Cardiac muscle cell (in vitro differentiated cells and primary cell): ENCODE measurements at places on chromosomes 7 and 10. TPM values are rescaled to one million over a fixed set of nuclear protein-coding genes. Genes with fewer than 3 reads are reported as not detected.
A peak's percentile ranks its signal among the peaks of the same experiment; 100 is the strongest.

Gene ZMIZ2
- 30.4 and 47.7 TPM in 2 replicates for total RNA-seq

Gene MMP21
- total RNA-seq = 0.32 TPM in 1 of 2 replicates, not detected in the other

Gene MUC3A
- total RNA-seq = not detected in 2 replicates

Gene SPDYE6
- total RNA-seq = 0.18 TPM in 1 of 2 replicates, not detected in the other

Gene GSTO2
- 1.7 and 2.2 TPM in 2 replicates for total RNA-seq

Gene CALY
- total RNA-seq = 9.8 and 16.3 TPM in 2 replicates

Gene CNPY1
- 0.15 TPM in 1 of 2 replicates, not detected in the other for total RNA-seq

Gene C7orf25
- 8.0 and 10.4 TPM in 2 replicates for total RNA-seq

Gene PRKCQ
- 3.7 and 4.0 TPM in 2 replicates for total RNA-seq

Gene SPDYE5
- total RNA-seq = not detected in 2 replicates

- no peak for DNase-seq
Observed at GRCh38 chr10:112382515-112383235, 8.8 kb downstream of the ACSL5 start.

GRCh38 chr7:11208883-11209465 lies 235.3 kb downstream of the PHF14 start:
- no peak for DNase-seq

DNA sequence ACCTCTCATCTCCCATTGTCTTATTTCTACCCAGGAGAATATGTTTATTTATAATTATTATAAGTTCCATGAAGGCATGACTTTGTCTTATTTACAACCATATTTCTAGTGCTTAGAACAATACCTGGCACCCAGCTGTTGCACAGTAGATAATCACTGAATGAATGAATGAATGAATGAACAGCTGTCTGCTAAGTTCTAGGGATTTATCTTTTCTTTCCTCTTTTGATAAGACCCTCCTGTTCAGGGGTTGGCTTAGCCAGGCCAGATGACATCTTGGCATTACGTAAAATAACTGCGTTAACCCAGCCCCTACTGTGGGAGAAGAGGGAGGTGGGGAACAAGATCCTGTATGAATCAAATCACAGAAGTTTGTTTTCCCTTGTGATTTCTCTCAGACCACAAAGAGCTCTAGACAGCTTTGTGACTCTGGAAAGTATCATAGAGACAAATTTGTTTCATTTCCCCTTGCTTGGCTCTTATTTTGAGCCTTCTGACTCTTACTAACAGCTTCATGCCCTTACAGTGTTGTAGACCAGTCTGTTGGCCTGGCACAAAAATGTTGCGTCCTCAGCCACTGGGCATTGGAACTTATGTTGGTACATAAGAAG lies 8.4 kb downstream of the ZNF862 start:
- DNase-seq = no peak

- peak; percentile 42 for DNase-seq
Observed at GRCh38 chr10:101236376-101237080, 7.3 kb upstream of the LBX1 start.

DNA sequence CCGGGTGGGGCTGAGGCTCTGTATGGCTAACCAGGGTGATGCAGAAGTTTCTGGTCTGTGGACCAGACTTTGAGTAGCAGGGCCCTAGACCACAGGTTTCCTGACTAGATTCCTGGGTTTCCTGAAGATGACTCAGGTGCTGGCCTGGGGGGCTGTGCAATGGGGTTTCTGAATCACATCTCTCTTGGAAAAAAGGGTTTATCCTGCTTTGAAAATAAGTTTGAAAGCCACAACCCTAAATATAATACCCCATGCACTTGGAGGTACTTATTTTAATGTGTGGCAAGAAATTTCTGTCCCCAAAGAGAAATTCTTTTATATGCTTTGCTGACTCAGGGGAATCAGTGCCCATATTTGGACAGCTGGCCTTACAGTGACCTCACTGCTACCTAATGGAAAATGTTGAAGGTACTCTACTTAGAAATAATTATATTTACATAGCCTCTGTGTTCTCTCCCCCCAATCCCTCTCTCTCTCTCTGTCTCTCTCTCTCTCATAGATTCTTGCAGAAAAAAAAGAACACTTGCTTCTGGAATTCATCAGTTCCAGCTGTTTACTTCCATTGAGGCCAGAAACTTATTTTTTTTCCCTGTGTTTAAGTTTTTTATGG lies 184.4 kb upstream of the LYZL2 start:
- peak; percentile 67 for DNase-seq

GRCh38 chr7:101200862-101201599 lies at the start of gene MOGAT3:
Gene MOGAT3, minus strand, starts transcription at chr7:101201036. Its CDS starts 182 bp downstream, at chr7:101200854.
- DNase-seq = no peak

GRCh38 chr7:24732646-24733413 lies 24.4 kb downstream of the GSDME start:
- DNase-seq = no peak

DNA sequence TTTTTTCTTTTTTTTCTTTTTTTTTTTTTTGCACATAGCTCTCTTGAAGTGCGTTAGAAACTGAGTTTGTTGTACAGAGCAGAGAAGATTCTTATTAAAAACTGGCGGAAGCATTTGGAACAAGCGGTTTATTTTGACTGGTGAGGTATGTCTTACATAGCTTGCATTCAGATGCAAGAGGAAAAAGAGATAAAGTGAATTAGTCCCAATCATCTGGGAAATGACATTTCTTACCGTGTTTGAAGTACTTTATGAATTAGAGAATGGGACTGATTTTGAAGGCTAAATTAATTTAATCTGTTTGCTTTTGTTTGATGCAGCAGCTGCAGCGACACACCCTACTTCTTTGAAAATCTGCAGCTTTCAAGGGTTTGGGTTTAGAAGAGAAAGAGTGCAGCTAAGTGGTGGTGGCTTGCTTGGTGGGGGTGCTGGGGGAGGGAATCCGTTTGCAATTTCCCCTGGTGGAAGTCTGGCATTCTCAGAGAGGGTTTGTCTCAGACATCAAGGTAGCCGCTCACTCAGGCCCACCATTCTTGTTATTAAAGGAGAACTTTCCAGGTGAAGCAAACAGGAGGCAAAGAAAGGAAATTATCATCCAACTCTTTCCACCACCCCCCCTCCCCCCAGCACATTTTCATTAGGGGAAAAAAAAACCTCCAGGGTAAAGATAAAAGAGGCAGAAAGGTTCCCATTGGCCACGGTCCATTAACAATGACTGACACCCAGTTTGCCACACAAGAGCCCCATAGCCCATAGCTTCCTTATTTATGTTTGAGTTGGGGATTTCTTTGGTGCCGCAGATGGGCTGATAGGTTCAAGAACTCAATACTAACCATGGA lies 231.7 kb downstream of the SKIDA1 start:
- DNase-seq = no peak

DNA sequence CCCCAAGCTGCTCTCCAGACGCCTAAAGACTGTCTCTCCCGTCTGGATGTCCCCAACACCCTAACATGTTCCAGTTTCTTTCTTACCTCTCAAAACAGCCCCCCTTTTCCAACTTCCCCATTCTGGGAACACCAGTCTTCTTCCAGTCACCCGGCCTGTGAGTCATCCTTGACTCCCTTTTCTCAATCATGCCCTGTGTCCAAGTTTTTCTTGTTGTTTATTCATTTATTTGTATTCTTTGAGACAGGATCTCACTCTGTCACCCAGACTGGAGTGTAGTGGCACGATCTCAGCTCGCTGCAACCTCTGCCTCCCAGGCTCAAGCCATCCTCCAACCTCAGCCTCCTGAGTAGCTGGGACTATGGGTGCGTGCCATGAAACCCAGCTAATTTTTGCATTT lies 15.6 kb downstream of the SNX10 start:
- DNase-seq = no peak

- DNase-seq = no peak
Observed at GRCh38 chr7:48058990-48059389, 23.6 kb downstream of the C7orf57 start.

DNA sequence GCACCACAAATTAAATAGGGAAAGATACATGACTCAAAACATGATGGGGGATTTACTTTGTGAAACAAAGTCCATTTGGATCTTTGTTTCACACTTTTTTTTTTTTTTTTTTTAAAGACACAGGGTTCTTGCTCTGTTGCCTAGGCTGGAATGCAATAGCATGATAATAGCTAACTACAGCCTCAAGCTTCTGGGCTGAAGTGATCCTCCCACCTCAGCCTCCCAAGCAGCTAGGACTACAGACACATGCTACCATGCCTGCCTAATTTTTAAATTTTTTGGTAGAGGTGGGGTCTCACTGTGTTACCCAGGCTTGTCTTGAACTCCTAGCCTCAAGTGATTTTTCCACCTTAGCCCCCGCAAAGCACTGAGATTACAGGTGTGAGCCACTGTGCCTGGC lies 172.6 kb upstream of the KLF14 start:
- no peak for DNase-seq

GRCh38 chr10:3225561-3225960 lies 53.0 kb upstream of the PITRM1 start:
- peak; percentile 63 for DNase-seq

- no peak for DNase-seq
Observed at GRCh38 chr7:30184791-30185487, 50.2 kb downstream of the MTURN start.

- DNase-seq = no peak
Observed at GRCh38 chr7:52669031-52669430, 366.4 kb upstream of the POM121L12 start.

- DNase-seq = no peak
Observed at GRCh38 chr7:20279979-20280378, 50.7 kb upstream of the ITGB8 start.

- no peak for DNase-seq
Observed at GRCh38 chr7:130953196-130953595, 219.2 kb upstream of the KLF14 start.

DNA sequence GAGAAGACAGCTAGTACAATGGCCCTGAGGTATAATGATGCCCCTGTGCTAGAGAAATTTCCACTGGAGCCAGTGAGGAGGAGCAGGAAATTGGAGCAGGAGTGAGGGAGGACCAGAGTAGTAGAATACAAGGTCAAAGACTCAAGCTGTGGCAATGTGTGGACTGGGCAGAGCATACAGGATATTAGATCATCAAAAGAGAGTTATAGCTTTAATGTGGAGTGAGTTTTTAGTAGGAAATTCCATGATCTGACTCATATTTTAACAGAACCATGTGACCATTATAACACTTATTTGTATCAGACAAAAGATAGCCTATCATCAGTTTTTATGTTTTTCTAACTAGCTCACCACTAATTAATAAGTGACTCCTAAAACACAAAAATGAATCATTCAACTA lies 154.1 kb downstream of the DGKB start:
- DNase-seq = no peak

- DNase-seq = no peak
Observed at GRCh38 chr10:11161096-11161495, 143.4 kb downstream of the CELF2 start.
